ENCODE measurements at places on chromosomes 3 and 15.

GRCh38 chr15:55226127-55226526 is 29.4 kb upstream of the RSL24D1 start:
- no peak for DNase-seq

DNA sequence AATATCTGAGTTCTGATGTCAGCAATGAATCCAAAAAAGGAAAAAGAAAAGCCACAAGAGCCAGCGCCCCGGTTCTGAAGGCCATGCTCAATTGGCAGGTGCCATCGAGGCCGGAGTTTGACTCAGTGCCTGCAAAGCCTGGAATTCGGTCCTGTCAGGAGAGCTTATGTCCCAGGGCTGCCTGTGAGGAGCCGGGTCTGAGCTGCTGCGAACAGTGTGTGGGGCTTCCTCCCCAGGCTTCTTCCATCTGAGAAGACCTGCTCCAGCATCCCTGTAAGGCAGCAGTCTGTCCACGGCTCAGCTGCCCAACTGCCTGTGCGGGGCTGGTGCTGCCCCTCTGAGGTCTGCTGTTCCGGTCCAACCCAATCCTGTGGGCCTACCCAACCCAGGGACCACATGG is 46.1 kb downstream of the ROPN1B start:
- DNase-seq, result no peak

GRCh38 chr3:23242106-23242505 is 39.0 kb downstream of the UBE2E2 start:
- no peak for DNase-seq

DNA sequence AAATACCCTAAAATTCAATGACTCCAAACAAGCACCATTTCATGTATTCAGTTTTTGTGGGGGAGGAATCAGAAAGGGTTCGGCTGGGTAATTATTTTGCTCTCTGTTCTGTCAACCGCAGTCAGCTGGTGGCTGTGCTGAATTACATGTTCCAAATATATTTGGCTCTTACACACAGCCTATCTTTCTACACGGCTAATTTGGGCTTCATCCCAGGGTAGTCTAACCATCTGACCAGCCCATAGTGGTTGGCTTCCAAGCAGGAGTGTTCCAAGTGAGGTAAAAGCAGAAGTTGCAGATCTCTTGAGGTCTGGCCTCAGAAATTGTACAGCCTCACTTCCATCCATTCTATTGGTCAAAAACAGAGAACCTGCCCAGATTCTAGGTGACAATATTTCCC is 760.8 kb upstream of the SEMA6D start:
- no peak for DNase-seq

- DNase-seq, result no peak
Observed at GRCh38 chr3:25785826-25786225, 2.6 kb upstream of the NGLY1 start.

- no peak for DNase-seq
Observed at GRCh38 chr3:15884132-15884531, 86.4 kb upstream of the ANKRD28 start.

- DNase-seq, result no peak
Observed at GRCh38 chr3:157823050-157823449, 283.2 kb downstream of the SHOX2 start.

DNA sequence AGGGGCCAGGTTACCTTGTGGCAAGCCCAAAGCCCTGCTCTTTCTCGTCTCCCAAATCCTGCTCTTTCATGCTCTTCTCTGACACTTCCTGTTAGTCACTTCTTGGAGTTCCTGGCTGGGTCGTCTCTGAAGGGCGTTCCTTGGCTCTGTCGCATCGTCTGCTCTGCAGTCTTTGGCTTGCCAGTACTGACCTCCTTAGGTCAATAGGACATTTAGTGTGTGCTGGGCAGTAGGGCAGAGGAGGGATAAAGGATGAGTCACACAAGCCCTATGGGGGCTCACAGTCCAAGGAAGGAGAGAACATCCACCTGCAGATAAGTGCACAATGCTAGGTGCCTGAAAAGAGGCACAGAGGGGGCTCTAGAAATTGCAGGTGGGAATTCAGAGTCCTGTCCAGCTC is 87.5 kb downstream of the FAM43A start:
- no peak for DNase-seq

DNA sequence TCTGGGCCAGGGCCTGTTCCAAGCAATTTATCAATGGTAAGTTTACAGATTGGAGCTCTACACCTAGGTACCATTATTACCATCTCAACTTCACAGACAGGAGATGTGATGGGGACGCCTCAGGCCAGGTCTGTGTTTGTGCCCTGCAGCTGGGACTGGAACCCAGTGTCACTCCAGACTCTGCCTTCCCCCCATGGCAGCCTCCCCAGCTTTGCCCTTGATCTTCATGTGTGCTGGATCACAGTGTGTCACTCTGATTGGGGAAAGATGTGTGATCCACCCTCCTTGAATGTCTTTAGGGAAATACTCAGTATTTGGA is 59.6 kb downstream of the MGLL start:
- DNase-seq, result no peak

GRCh38 chr3:81581966-81582599 is 179.4 kb downstream of the GBE1 start:
- no peak for DNase-seq

GRCh38 chr3:126578702-126579101 is 20.0 kb upstream of the C3orf22 start:
- no peak for DNase-seq

GRCh38 chr3:137165117-137165806 is 207.5 kb downstream of the IL20RB start:
- no peak for DNase-seq

DNA sequence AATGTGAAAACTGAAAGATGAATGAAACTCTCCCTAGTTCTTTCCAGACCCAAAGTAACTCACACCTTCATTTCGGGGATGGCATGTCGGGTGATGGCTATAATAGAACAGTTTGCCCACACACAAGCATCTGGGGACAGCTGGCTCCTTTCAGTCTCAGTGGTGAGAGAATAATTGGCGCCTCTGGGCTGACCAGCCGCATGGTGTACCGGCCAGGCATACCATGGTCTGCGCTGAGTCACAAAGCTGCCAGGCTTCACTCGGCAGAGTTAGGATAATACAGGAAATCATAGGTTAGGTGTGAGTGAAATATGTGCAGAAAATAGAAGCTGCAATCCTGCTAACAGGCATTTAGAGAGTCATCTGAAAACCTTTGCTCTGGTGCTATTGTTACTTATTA is 80.4 kb upstream of the IGF1R start:
- DNase-seq, result no peak

DNA sequence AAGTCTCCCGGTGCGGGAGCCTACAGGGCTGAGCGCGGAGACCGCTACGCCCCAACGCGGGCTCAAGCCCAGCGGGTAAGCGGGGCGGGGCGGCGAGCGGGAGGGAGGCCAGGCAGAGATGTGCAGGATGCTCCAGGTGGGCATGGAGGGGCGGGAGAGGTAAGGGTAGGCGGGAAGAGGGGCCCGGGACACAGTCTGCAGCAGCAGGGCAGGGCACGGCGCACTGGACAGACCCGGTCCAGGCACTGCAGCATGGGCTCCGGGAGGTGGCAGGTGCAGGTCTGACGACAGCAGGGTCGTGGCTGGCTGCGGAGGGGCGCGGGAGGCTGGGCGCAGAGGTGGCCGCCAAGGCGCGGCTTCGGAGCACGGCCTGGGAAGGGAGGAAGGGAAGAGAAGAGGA is 102.8 kb downstream of the GABRB3 start:
- DNase-seq, result no peak

- DNase-seq, result no peak
Observed at GRCh38 chr15:69595009-69595791, 142.6 kb downstream of the RPLP1 start.

GRCh38 chr3:184574515-184575417 is 13.2 kb downstream of the EPHB3 start:
- DNase-seq, result no peak

DNA sequence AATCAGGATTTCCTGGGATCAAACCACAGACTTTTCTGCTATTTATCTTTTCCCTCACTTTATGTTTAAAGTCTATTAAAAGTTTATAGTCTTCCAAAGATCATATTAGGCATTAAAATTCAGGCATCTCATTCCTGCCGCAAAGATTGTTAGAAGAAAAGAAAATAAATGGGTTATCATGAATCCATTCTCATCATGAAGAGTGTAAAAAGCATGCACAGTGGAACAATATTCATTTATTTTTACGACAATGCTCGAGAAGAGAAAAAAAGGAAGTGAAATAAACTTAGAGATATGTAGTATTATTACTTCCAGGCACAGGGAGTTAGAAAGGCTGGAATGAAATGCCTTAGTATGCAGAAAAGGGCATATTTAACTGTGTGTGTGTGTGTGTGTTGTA is 213.7 kb upstream of the PLSCR5 start:
- no peak for DNase-seq

DNA sequence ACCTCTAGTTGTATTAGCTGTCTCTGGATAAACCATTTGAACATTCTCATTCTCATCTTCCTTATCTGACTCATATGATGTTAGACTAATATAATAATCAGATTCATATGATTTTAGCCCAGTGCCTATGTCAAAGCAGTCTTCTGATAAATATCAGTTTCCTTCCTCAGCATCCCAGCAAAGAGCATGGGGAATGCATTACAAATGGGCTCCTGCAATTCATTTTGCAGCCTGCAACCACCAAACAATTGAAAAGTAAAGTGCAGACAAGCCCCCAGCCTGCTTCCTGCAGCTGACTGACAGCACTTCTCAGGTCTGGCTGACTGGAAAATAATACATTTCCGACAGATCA is 78.2 kb upstream of the STAC start:
- DNase-seq, result no peak

DNA sequence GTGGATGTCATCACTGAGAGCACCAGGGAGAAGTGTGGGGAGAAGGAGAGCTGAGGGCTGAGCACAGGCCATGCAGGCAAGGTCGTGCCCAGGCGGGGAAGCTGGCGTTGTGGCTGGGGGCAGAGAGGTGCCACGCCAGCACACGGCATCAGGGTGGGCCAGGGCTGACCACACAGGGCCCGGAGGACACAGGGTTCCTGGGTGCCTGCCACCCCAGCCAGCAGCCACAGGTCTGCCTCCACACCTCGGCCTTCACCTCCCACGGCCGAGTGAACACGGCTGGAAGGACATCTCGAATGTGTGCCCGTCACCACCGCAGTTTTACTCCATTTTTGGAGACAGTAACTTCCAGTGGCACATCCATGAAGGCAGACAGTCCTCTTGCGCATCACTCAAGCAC is 77.1 kb downstream of the ATP10A start:
- no peak for DNase-seq

GRCh38 chr3:61297821-61298220 is 46.6 kb upstream of the FHIT start:
- DNase-seq, result no peak

- DNase-seq, result peak; percentile 2
Observed at GRCh38 chr15:64247906-64248541, 85.2 kb upstream of the PPIB start.

DNA sequence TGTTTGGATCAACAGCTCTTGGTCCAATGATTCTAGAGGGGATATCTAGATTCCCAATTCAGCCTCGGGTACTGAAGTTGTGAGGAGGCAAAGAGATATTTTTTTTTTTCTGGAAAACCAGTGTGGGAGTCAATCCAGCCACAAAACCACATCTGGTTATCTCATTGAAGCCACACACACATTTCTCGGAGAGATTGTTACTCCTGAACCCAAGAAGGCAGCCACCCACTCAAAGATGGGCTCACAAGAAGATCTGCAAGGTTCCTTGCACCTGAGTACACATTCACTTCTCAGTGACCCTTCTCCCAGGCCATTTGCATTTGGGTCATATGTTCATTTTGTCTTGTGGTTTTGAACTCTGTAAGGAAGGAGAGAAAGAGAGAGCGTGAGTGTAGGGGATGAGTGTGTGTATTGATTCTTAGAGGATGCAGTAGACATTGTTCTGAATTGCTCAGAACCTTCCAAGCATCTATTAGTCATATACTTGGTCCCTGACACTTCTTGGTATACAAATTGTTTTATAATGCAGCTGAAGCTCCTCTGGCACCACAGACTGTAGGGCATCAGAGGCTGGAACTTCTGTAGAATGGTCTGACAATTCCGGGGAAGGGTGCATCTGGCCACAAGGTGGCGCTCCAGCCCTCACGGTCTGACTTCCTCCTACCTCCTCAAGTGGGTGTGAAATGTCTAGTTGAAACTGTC is 39.3 kb upstream of the TRA2B start:
- DNase-seq, result peak; percentile 48

DNA sequence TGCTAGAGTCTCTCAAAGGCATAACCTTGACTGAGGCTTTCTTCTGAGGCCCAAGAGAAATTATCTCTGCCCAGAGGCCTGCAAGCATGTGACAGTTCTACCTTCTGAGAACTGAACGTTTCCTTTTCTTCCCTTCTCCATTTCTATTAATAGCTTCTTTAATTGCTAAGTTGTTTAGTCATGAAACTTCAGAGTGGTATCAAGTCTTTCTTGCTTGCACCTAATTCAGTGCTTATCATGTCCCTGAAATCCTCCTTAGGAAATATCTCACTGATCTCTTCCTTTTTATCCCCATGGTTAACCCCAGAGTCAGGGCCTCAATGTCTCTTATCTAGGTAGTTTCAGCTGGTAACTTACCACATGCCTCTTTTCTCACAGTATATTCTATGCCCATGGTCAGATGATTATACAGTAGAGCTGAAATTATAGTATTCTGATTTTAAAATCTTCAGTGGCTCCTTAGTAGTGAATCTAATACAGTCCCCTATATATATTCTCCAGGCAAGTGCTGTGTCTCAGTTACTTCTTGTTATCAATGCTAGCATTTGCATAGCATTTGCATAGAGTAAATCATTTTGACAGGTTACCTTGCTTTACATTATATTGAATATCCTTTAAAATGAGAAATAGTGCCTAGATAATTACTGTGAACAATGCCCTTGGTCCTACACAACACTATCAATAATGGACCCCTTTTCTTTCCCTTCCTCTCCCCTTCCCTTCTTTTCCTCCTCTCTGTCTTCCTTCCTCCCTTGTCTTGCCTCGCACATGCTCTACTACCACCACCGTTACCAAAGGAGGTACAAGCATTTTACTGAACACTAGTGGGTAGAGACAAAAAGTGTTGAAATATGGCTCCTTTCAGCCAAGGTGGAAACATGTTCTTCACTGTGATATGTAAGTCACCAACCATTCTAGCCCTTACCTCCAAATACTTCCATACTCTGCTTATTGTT is 33.0 kb downstream of the KBTBD8 start:
- DNase-seq, result no peak

- no peak for DNase-seq
Observed at GRCh38 chr3:16720367-16720940, 115.2 kb upstream of the DAZL start.

DNA sequence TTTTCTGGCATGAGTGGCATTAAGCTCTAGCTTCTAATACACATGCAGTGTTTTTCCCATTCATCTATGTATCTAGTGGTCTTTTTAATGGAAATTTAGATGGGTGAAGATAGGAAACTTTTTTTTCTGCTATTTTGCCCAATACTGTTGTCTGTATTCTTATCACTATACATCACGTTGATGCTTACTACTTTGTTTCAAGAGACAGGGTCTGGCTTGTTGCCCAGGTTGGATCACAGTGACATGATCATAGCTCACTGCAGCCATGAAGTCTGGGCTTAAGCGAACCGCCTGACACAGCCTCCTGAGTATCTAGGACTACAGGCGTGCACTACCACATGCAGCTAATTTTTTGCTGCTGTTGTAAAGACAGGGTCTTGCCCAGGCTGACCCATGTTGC is 84.6 kb downstream of the PEAK1 start:
- DNase-seq, result no peak

- DNase-seq, result no peak
Observed at GRCh38 chr15:42343596-42344232, 15.6 kb upstream of the CAPN3 start.

GRCh38 chr3:189204167-189204866 is 32.5 kb downstream of the TPRG1 start:
- no peak for DNase-seq

- no peak for DNase-seq
Observed at GRCh38 chr3:176041812-176042211, 1155.5 kb downstream of the TBL1XR1 start.
